Activated naive CD4-positive, alpha-beta T cell (primary cell): ENCODE measurements at places on chromosomes 2 and 18.

- no peak for DNase-seq
Measured at GRCh38 chr2:160465002-160465401, 28.6 kb downstream of the RBMS1 start.

- DNase-seq: no peak
Measured at GRCh38 chr2:113240150-113240914, 38.4 kb downstream of the PAX8 start.

DNA sequence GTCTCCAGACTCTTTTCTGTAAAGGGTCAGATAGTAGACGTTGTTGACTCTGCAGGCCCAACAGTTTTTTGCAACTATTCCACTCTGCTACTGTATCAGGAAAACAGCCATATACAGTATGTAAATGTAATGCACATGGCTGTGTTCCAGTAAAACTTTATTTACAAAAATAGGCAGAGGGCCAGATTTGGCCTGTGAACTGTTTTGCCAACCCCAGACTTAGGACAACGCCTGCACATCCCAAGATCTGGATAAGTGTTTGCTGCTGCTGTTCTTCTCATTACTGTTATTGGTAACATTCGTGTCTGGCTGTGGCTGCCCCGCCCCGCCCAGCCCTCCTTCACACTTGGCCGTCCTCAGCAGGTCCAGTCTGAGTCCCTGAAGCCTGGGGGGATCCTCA, 94.6 kb upstream of the MCFD2 start:
- no peak for DNase-seq

- DNase-seq: no peak
Measured at GRCh38 chr2:12764075-12764730, 47.5 kb downstream of the TRIB2 start.

DNA sequence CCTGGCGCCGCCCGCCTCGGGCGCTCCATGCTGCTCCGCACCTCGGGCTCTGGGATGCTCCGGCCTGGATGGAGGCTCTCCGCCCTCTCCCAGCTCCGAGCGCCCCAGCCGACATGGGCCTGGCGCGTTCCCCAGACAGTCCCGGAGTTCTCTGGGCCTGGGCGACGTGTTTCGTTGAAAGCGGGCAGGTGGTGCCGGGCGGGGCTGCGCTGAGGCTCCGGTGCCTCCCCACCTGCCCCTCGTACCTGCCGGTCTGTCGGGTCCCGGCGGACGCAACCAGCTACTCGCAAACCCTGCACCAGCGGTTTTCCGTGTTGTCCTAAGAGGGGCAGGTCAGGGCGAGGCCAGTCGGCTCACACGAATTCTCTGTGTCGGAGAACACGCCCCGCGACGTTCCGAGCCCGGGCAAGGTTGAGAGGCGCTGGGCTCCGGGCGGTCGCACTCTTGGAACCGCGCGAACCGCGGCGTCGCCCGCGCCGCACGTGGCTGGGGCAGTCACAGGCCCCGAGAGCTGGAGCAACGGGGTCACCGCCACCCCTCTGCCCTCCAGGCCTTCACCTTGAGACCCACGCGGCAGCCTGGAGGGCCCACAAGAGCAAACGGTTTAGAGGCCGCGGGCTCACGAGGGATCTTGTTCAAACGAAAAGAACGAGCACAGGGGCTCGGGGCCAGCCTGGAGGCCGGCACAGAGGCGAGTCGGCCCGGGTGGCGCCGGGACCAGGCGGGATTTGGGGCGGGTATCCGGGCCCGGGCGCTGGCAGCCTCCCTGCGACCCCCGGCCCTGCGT, 4.2 kb upstream of the SIX2 start:
- no peak for DNase-seq
